ENCODE measurements at places on chromosomes 13 and 19.

- peak; percentile 58 for DNase-seq
These were observed 19.6 kb downstream of the TMEM150B start for GRCh38 chr19:55305491-55305890.

DNA sequence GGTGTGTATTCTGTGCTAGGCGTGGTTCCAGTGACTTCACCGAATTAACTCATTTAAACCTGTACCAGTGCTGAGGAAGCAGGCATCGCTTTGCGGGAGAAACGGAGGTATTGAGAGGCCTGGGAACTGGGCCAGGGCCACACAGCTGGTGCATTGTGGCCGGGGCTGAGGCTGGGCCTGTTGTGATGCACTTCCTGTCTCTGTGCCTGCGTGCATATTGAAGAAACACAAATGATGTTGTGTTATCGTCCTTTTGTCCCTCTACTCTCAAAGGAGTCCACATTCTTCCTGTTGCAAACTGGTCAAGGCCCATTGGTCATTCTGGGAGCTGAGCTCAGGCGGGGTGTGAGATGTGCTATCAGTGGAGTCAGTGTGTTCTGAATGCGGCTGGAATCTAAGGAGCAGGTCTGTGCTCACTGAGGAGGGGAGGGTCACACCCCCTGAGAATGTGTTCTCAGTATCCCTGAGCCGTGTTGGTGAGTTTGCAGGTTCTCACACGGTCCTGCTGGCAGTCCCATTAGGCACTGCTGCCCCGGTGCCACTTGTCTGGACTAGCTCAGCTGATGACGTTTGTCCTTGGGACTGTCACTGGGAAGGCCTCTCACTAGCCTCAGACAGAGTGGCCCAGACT, 62.1 kb downstream of the ARHGEF7 start:
- DNase-seq, result no peak

DNA sequence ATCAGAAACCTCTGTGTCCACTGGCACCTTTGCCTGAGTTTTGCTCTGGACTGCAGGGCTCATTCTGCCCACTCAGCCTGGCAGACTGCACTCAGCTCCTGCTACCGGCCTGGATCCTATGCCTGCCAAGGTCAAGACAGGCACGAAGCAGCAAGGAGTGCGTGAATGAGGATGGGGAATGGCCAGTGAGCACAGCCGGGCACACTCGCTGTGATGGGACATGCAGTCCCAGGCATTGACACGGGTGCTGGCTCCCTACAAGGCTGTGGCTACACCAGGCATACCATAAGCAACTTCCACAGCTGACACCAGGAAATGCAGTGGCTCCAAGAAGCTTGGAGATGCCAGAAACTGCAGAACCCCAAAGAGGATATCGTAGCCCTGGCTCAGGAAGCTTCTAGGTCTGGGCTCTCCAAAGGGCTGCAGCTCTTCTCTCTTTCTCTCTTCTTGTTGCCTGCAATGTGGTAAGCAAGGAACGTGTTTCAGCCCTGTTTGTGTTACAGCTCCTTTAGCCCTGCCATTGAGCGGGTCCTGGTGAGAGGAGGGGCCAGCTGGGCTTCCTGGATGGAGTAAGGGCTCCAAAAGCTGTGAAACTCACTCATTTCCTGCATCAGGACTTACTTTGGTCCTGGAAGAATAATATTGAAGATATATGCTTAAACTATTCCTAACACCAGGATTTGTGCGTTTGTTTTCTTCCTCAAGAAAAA, 832.6 kb upstream of the SLITRK5 start:
- DNase-seq, result no peak

DNA sequence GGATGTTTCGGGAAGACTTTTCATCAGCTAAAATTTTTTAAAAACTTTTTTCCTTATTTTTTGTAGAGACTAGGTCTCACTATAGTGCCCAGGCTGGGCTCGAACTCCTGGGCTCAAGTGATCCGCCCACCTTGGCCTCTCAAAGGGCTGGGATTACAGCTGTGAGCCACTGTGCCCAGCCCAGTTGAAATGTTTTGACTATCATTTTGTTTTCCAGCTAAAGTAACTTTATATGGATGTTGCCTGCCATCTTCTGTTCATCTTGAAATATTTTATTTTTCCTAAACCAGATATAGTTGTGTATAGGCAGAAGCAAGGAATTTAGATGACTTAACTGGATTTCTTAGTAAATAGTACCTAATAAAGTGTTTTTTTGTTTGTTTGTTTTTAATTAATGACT, 7.0 kb downstream of the CAB39L start:
- DNase-seq, result peak; percentile 45

- DNase-seq, result peak; percentile 48
These were observed 214.7 kb downstream of the VWA8 start for GRCh38 chr13:41746259-41746658.

DNA sequence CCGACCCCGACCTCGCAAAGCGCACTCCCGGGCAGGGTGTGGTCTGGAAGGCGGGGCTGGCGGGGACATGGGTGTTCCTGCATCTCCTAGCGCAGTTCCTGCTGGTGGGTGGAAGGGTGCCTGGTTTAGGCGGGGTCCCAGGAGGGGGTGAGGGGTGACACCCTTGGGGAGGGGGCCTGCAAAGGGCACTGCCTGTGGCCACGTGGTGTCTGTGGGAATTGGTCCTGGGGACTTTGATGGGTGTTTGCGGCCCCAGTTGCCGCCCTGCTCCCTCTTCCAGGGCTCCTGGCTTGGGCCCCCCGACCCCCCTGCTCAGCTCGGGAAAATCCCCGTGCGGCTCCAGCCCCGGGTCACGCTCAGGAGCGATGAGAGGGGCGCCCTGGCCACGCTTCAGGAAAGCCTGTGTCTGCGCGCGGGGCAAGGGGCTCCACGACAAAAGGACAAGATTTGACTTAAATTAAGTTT, 19.1 kb downstream of the WTIP start:
- peak; percentile 10 for DNase-seq

DNA sequence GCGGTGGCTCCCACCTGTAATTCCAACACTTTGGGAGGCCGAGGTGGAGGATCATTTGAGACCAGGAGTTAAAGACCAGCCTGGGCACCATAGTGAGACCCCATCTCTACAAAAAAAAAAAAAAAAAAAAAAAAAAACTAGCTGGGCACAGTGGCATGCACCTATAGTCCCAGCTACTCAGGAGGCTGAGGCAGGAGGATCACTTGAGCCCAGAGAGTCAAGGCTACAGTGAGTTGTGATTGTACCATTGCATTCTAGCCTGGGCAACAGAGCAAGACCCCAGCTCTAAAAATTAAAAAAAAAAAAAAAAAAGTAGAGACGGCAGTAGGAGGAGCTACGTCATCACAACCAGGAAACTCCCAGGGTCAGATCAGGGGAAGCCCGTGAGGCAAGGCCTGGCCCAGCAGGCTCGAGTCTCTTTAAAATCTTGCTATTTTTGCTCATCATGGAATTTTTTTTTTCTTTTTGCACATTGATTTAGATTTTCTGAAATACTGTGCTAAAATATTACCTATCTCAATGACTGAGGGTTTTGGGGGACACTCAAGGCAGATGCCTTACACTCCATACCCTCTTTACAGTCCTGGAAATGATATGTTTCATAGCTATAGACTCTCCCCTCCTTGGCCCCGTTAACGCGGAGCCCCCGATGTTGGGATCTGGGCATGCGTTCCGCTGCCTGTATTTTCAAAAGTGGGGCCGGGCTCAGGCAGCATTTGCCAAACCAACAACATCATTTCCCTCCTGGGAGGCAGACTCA, 44.4 kb upstream of the USE1 start:
- no peak for DNase-seq

DNA sequence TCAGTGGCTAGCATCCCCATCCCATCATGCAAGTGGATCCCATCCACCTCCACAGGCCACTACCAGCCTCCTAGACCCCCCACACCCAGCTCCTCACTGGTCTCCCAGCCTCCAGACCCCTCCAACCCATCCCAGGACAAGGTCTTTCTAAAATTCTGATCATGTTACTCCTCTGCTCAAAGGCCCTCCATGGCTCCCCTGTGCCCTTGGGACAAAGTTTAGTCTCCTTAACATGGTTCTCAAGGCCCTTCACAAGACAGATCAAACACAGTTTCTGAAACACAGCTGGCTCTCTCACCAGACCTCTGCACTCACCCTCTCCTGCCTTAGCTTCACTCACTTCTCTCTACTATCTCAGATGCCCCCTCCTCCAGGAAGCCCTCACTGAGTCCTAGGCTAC, 9.3 kb downstream of the CEACAM19 start:
- no peak for DNase-seq

DNA sequence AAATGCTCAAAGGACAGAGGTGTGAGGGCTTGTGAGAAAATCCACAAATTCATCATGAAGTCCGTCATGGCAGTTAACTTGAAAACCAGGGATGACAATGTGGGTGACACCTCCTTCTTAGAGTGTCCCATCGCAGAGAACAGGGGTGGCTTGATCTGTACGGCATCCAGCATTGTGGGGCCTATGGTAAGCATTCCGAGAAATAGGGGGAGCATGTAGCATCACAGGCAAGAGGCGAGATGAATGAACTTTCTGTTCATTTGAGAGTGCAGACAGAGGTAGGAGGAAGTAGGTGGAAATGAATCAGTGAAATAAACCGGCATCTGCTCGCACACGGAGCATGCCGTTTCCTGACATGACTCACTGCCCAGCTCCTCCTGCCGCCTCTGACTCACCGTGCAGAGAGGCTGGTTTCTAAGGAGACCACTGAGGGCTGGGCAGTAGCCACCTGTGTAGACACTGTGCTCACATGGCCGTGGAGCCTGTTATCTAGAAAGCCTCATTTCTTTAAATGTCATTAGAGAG, 339.0 kb downstream of the RFC3 start:
- DNase-seq, result peak; percentile 90

DNA sequence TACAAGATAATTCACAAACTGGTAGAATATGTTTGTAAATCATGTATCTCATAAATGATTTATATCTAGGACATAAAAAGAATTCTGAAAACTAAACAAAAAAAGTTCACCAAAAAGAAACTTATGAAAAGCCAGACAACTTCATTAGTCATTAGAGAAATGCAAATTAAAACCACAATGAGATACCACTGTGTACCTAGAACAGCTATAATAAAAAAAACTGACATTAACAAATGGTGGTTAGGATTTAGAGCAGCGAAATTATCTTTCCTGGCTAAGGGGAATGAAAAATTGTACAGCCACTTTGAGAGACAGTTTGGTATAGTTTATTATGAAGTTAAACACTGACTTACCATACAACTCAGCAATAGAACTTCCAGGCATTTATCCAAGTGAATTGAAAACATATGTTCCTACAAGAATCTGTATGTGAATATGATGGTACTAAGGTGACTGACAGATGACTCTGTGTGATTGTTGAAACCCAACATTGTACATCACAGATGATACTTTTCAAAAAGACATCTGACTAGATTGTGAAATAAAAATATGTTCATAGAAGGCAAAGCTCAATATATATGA, 41.8 kb downstream of the UGGT2 start:
- no peak for DNase-seq

- no peak for DNase-seq
These were observed 4.6 kb downstream of the FBXO17 start for GRCh38 chr19:38970664-38971532.

DNA sequence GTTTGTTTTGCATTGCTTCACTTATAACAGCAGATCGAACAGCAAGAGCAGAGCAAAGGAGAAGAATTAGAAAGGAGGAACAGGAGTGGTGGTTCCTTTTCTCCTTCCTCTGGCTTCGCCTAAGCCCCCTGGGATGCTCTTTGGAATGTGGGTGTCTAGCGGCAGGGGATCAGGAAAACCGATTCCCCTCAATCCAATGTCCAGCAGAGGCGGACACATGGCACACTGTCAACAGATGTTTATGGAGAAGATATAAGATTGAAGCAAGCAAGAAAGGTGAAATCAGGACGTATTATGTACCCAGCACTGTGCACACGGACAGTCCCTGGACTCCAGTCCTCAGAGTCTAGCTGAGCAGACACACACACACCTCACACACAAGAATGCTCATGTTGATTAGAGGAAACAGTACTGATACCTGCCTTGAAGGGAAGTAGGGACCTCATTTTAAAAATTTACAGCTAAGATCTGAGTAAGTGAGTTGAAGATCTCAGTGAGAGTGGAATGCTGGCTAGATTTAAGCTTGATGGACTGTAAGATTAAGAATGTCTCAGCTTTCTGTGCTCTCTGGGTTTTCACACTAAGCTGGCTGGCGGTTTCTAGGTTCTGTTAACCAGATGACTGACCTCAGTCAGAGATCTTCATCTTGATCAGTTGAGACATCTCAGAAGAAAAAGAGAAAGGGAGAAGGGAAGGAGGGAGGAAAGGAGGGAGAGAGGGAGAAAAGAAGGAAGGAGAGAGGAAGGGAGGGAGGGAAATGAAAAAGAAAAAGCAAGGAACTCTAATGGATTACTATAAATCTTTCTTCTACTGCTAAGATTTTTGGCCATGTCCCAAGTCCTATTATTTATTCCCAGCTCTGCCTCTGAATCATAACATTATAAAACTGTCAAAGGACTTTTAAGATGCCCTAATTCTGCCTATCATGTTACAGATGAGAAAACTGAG, 44.8 kb downstream of the FLT1 start:
- no peak for DNase-seq

- no peak for DNase-seq
These were observed 60.1 kb downstream of the KL start for GRCh38 chr13:33076001-33076992.

Measured in AG20443 (cell line).